ENCODE measurements at places on chromosomes 7 and 10.

- no peak for DNase-seq
Measured at GRCh38 chr10:96352582-96352981, 6.2 kb downstream of the OPALIN start.

DNA sequence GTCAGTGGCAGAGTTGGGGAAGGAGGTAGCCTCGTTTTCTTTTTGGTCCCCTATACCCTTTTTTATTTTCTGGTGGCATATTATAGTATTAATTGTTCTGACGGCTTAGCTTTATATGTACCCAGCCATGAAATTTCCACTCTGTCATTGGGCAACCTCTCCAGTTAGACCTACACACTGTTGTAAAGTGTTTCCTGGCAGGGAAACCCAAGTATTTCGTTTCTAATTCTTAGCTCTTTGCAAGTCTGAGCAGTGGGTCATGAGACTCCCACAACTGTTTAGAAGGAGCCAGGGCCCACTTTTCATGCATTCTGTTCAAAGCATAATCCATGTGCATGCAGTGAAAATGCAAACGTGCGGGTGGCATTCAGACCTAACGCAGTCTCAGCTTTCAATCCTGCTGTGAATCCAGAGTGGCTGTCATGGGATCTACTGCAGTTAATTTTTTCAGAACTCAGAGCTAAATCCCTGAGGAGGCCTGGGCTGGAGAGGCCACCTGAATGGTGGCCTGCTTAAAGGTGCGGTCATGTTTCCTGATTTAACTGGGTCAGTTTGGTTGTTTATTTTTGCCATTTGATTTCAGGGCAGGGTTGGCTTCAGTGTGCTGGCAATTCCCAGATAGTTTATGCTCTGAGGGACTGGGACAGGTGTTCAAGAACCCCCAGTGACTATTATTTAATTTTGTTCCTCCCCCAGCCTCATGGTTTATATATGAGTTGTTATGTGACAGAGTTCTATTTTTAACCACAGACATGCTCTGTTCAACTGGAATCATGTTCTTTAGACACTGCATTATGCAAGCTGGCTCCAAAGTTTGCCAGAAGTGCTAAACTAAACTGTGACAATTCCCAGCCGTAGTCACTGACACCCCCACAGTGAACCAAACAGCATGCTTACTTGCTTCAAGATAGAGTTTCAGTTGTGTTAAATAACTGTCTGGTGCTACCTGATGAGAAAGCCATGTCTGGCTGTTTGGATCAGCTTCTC lies 27.4 kb upstream of the SYPL1 start:
- DNase-seq, result no peak

DNA sequence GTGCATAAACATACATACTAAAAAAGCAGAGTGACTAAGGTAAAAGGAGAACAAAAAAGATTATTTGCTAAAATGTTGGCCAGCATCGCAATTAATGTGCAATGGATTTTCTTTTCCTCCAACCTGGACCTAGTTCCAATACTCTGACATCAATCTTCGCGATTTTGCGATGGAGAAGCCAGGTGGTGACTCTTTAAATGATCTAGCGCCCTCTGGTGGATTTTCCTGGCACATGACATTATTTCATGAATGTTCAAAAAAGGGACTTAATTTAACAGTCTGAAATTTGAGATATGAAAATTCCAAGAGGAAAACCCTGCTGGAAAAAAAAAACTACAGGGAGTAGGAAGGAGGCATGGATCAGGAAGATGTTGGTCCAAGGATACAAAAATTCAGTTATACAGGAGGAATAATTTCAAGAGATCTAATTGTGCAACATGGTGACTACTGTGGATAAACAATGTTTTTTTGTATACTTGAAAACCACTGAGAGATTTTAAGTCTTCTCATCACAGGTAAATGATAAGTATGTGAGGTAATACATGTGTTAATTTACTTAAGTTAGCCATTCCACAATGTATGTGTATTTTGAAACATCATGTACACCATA lies 4.3 kb upstream of the KCNMA1 start:
- peak; percentile 66 for DNase-seq

GRCh38 chr7:67564959-67565358 lies 568.3 kb downstream of the TYW1 start:
- DNase-seq, result no peak

DNA sequence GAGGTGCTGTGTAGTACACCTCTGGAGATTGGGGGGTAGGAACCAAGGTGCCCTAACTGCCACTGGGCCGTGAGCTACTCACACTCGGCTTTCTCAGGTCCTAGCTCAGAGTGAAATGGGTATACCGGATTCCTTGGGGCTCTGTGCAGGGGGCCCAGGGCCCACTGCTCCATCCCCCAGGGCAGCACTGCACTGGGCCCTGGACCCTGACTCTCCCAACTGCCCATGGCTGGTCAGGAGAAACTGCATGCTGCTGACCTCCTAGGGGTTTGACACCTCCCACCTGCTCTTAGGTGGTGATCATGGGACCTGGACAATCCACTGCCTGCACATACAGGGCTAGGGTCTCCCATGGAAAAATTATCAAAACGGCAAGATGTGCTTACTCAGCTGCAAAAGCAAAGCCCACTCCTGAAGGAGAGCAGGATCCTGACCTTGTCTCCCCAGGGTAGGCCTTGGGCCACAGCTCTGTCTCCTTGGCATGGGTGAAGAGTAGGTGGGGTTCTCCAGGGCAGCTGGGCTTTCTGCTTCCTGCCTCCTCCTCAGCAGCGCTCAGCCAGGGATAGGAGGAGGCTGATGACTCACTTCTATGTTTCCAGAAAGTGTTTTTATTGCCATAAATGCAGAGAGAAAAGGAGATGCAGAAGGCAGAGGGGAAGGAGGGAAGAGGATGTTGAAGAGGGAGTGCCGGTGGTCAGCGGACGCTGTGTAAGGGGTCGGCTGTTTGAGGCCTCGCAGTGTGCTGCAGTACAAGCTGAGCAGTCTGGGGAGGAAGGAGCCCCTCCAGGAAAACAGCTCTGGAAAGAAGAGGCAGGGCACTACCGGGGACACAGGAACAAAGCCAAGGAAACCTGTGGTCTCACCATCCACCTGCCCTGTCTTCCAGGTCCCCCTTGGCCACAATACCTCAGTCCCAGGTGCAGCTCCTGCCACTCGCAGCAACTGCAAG lies 107.8 kb downstream of the ARHGAP22 start:
- DNase-seq, result no peak

- DNase-seq, result no peak
Measured at GRCh38 chr7:50650057-50650664, 85.0 kb upstream of the DDC start.

DNA sequence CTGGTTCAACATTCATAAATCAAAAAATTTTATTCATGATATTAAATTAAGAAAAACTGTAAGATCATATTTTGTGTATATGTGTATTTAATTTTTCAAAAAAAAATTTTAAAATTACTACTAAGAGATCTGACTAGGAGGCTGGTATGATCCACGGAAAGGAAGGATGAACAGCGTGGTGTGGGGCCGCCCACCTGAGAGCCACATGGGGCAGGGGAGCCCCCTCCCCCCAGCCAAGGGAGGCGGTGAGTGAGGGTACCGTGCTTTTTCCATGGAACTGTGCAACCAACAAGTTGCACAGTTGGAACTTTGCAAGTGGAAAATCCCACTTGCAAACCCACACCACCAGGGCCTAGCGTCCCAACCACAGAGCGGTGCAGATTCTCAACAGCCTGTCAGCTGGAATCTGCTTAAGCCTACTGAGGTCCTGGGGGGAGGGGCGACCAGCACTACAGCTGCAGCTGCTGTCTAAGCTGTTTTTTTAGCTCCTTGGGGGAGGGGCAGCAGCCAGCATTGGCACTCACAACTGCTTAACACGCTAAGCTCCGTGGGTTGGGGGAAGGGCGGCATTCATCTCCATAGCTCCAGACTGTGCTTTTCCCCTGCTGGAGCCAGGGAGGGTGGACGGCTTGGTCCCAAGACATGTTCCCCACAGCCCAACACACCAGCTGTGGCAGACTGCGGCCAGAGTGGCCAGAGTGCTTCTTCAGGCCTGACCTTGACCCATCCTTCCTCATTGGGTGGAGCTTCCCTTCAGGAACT lies 94.2 kb upstream of the IGFBP3 start:
- no peak for DNase-seq

GRCh38 chr10:123266971-123267370 lies 112.8 kb downstream of the BUB3 start:
- DNase-seq, result no peak

GRCh38 chr7:6590645-6591110 lies 857 bp downstream of the INTS15 start:
- no peak for DNase-seq

DNA sequence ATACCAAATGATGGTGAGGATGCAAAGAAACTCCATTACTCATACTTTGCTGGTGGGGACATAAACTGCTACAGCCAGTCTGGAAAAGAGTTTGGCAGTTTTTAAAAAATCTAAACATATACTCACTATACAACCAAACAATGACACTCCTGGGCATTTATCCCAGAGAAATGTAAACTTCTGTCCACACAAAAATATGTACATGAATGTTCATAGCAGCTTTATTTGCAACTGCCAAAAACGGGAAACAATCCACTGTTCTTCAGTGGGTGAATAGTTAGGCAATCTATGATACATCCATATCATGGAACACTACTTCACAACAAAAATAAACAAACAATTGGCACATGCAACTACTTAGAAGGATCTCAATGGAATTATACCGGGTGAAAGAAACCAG lies 276.4 kb upstream of the SP8 start:
- no peak for DNase-seq

- DNase-seq, result no peak
Measured at GRCh38 chr7:15828881-15829280, 142.4 kb upstream of the MEOX2 start.

GRCh38 chr10:31268444-31269303 lies 50.3 kb upstream of the ZEB1 start:
- no peak for DNase-seq

DNA sequence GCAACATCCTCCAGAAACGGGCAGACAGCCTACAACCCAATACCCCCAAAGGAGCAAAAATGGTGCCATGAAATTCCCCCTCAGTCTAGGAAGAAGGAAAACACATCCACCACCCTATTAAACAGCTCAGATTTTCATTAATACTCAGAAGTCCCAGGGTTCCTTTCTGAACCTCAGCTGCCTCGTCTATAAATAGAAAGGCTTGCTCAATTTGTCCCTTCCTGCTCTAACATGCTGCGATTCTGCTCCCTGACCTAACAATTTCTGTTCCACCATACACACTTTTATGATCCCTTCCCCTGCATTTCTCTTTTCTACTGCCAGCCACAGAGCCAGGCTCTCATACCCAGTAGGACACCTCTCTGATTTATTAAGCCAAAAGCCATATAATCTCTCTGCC lies 68.1 kb downstream of the MTERF1 start:
- no peak for DNase-seq

- no peak for DNase-seq
Measured at GRCh38 chr7:24921362-24921679, 58.7 kb downstream of the OSBPL3 start.

DNA sequence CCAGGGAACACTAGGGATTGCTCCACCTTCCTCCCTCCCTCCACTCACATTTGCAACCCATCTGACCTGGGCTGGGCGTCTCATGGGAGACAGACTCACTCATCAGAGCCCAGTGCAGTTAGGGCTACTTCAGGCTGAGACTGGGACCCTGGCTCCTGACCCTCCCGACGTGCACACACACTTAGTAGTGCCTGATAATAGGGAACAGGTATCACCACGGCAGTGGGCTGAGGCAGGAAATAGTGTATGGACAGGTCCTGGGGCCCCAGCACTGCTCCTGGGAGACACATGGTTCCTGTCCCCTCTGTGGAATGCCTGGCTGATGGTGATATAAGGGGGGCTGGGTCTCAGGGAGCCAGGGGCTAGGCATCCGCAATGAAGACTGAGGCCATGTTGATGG lies 14.3 kb downstream of the AQP1 start:
- no peak for DNase-seq

DNA sequence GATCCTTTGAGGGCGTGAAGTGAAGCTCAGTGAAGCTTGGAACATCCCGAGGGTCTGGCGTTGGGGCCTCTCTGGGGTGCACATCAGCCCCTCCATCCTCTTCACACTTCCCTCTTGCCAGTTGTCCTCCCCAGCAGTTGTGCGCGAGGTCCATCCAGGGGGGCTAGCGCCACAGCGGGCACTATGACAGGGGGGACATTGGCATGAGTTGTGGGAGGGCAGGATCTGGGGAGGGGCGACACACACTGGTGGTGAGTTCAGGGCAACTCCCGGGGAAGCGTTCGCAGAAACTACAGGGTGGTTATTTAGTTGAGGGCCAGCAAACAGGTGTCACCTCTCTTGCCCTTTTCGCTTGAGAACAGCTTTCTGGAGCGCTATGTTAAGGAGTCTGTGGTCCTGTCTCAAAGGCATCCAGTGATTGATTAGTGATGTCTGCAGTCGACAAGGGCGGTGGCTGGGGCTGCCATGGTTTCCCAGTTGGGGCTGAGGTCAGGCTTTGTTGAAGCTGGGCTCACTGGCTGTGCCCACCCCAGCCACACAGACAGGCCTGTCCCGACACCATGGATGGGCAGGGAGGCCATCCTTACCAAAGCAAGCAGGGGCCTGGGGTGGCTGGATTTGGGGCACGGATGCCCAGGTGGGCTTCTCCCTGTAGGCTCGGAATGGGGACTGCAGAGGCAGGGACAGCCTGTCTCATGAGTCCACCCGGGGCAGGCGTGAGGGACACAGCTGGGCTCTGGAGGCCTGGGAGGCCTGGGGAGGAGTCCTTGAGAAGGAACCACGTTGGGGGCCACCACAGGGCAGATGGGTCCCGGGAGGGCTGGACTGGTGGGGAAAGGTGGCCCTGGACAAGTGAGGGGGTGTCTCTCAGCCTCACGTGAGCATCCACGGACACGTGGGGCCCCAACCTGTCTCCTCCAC lies 59.4 kb downstream of the UNCX start:
- no peak for DNase-seq

- peak; percentile 85 for DNase-seq
Measured at GRCh38 chr10:26438534-26439341, 597 bp downstream of the APBB1IP start.

GRCh38 chr10:59099481-59099880 lies 77.0 kb upstream of the PHYHIPL start:
- no peak for DNase-seq

DNA sequence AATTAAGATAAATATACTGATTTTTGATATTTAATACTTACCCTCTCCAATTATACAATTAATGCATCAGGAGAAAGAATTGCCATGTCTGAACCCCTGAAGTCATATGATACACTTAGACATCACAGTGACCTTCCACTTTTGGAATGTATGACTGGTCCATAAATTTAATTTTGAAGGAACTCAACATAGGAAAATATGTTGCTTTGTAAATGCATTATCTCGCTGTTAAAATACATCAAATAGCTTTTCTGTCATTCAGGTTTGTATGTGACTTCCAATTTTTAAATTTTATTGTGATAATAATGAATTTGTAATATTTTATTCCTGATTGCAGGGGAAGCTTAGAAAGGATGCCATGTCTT lies 631.9 kb upstream of the ANKRD30A start:
- no peak for DNase-seq

Measured in activated CD4-positive, alpha-beta T cell treated with anti-CD3 and anti-CD28 coated beads for 48 hours (primary cell).